Pancreas (tissue), 10 donors: ENCODE measurements at places on chromosomes 7 and 10. TPM values are rescaled to one million over a fixed set of nuclear protein-coding genes. Genes with fewer than 3 reads are reported as not detected.

GRCh38 chr10:81978238-81978637 is 103.2 kb downstream of the NRG3 start:
- no peak for DNase-seq

DNA sequence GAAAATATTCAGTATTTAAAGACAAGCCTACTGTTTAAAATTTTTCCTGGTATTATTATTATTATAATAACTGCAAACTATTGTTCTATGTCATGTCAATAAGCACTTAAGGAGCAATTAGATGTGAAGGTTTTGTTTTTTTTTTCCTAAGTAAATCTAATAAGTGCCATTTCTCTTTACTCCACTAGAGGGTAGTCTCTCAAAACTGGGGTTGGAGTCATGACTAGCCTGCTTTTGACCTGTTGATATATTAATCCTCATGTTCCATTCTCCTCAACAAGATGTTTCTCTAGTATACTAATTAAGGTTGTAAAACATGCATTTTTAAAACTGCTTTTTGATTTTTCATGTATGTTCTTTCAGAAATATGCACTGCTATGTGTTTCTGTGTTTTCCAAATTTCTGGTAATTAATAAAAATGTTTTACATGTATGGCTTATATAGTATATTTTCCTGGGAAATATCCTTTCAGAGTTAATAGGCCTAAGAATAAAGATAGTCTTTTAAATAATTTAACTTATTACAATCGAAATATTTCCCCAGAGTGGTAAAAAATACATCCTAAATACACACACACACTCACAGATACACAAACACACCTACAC is 1.0 kb upstream of the LRRN3 start:
- no peak for DNase-seq

GRCh38 chr10:122786269-122786668 is 59.4 kb downstream of the CUZD1 start:
- DNase-seq = no peak

GRCh38 chr10:8894148-8894547 is 839.7 kb downstream of the GATA3 start:
- DNase-seq = no peak

- no peak for DNase-seq
These were observed 7.9 kb upstream of the CYREN start for GRCh38 chr7:135178364-135178763.

- no peak for DNase-seq
These were observed 6.0 kb downstream of the ADCYAP1R1 start for GRCh38 chr7:31058122-31058521.

DNA sequence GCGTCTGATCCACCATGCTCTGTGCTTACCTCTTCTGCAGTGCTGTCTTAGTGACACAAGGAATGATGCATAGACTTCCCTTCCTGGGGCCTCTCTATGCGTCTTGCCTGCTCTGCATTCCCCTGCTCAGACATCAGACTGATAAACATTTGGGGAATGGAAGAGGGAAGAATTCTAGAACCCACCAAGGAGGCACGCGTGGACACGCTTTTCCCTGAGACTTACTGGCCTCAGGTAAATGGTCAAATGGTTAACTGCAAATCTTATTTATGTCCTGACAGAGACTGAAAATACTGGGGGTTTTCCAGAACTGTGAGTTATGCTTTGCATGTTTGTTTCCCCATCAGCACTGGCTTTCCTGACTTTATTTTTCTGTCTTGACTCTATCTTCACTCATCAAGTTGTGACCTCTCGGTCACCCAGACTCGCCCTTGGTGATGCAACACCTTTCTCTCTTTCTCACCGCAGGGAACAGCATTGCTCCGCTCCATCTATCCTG is 285.9 kb upstream of the FZD8 start:
- no peak for DNase-seq

- no peak for DNase-seq
These were observed 821.6 kb downstream of the GRID1 start for GRCh38 chr10:85544956-85545355.

- DNase-seq = no peak
These were observed 63.1 kb upstream of the ICA1 start for GRCh38 chr7:8325067-8325466.

DNA sequence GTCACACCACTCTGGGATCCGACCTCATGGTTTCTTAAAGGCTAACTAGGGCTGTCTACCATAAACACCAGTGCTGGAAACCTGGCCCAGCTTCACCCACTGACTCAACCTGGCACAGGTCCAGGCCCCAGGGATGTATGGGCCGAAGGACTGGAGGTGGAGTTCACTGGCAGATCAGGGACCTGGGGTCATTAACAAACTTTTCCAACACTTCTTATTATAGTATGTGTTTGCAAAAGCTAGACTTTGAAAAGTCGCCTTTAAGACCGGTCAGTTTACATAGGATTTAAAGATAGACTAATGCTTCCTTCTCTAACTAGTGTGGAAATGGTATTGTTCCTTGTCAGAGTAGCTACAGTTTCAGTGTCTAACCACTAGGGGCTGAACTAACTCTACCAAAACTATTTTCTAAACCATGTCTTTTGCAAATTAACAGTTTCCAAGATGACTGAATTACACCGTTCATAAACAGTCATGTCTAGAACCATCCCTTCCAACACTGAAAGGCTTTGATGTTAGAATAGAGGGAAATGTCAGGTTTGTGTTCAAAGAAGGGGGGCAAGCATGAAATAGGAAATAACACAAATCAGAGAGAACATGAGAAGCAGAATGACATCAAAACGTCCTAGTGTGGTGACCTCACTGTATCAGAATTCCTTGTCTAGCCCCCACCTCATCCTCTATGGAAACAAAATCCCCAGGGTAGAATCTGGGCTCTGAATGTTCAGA is 29.7 kb downstream of the STN1 start:
- peak; percentile 94 for DNase-seq

DNA sequence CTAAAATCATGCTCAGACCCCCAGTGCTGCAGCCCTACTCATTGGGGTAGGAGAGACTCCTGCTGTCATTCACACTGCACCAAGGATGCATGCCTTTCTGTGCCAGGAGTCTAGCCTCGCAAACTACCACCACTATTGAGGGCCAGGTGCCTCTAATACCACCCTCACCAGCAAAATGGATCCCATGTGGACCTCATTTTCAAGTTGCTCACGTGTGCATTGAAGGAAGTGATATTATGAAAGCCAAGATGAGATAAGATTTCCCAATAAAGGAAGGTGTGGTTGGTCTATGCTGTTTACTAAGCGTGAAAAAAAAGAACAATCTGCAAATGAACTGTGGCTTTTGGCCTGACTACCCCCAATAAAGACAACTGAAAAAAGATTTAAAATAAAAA is 7.2 kb upstream of the LAMTOR4 start:
- DNase-seq = no peak

DNA sequence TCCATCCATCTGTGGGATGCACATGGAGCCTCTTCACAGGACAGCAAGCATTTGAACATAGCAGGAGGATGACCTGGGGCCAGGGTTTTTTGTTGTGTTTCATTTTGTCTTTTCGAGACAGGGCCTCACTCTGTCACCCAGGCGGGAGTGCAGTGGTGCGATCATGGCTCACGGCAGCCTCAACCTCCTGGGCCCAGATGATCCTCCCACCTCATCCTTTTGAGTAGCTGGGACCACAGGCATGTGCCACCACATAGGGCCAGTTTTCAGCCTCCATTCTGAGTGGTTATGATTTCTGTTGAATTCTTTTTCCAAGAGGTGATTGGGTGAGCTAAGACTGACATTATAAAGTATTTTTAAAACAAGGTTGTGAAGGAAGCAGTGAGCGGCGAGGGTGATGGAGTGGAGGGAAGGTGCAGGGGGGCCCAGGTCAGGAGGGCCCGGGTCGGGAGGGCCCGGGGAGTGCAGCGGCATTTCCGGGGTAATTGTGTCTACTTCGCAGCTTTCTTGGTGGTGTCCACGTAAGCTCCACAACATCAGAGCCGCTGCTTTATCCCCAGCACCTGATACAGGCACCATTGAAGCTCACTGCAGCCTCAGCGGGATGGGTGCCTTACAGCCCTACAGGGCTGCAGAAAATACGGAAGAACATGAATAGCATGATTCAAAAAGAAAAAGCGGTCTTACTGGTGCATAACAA is 12.0 kb upstream of the LARP4B start:
- DNase-seq = no peak

GRCh38 chr7:127029823-127030222 is 222.9 kb downstream of the GRM8 start:
- no peak for DNase-seq

DNA sequence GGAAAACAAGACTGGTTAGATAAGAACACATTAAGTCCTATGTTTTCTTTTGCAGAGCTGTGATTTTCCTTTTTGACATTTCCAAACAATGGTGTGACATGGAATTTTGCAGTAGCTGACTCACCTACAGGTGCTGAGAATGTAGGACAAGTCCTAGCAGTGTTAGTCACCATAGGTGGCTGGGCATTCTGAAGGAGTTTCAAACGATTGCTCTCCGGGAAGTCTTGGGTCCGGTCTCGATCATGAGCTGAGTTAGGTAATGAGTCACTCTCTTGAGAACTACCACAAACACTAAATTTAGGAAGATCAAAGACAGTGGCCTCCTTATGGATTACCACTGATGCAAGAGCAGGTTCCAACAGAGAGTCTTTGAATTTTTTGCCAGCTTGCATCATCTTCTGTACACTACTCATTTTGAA is 3.6 kb downstream of the FIGNL1 start:
- DNase-seq = no peak

- no peak for DNase-seq
These were observed 4.2 kb downstream of the CPVL start for GRCh38 chr7:29142021-29142727.

DNA sequence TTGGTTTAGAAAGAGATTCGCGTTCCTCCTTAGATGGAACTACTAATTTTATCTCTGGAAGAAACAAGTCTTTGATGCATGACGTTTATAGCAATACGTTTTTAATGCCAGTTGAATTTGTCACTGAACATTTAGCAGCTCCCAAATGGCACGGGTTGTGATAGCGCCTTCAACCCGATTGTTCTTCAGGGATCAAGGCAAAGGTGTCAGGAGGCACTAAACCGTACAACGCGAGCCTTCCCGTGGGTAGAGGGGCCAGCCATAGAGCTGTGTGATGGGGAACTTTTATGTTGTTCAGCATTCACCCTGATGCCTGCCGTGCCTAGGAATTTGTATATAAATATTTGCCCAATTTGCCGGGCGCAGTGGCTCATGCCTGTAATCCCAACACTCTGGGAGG is 3.4 kb downstream of the GET4 start:
- peak; percentile 15 for DNase-seq

DNA sequence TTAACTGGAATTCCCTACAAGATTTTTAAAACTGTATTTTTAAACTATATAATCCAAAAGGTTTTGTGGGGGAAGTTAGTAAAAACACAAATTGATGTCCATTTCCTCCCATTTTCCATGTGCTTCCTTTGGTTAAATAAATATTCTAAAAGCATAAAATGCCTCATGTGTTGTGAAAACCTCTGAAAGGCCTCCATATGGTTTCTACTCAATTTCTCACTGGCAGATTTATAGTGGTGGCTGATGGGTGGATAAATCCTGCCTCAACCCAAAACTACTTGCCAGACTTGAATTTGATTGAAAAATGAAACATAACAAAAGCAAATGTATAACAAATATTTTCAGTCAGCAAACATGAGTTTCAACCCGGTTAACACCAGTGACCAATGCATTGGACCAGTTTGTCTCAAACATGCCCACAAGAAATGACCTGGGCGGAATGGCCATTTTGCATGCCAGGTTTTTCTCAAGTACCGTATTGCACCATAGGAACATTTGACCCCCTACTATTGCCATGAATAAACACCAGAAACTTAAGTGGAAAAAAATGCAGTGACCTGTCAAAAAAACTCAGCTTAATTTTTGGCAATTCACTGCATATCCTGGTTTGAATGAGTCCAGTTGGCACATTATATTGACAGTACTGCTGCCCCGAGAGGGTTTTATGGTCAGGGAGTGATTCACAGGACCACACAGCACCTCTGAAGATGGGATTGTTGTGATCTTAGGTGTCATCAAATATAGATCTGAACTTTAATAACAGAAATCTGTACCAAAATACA is 454.6 kb upstream of the ANKRD30A start:
- no peak for DNase-seq

- no peak for DNase-seq
These were observed 659.6 kb downstream of the CCSER2 start for GRCh38 chr10:84988011-84988410.

- DNase-seq = no peak
These were observed 21.3 kb upstream of the ZNF467 start for GRCh38 chr7:149794661-149795060.

GRCh38 chr7:56009695-56010094 is 41.5 kb downstream of the PSPH start:
- peak; percentile 74 for DNase-seq

DNA sequence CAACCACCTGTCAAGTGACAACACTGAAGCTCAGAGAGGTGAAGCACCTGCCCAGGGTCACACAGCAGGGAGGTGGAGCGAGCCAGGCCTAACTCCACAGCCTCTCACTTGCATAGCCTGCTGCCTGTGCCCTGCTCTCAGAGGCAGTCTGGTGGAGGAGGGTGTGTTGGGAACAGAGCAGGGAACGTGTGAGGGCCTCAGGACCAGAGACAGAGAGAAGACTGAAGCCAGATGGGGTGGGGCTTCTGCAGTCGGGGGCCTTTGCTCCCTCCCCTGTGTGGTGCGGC is 114.0 kb downstream of the PTPN20 start:
- no peak for DNase-seq

DNA sequence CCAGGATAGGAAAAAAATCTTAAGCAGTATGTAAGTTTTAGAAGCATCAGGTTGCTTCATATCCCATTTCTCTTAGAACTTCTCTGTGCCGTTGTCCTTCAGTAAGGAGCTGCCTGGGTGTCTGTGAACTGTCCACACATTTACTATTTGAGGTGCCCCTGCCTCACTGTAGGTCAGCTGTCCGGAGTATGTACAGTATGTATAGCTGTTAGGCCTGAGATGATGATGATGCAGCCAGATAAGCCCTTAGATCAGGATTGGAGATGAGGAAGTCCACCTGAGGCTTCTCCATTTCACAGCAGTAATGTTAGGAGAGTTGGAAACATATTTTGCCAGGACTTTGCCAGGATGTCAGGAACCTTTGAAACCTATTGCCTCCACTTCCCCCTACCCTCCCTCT is 7.7 kb downstream of the NDUFB2 start:
- no peak for DNase-seq

GRCh38 chr7:36514289-36515243 is 124.9 kb downstream of the ANLN start:
- DNase-seq = no peak

Gene PI4K2A
- 2.2 TPM for total RNA-seq

Gene ZYX
- 30.8 TPM for total RNA-seq

Gene SUN3
- not detected for total RNA-seq

Gene BMI1
- total RNA-seq = 18.5 TPM

Gene PALD1
- 2.8 TPM for total RNA-seq

Gene EVX1
- not detected for total RNA-seq

Gene GTF2IRD2
- 11.6 TPM for total RNA-seq

Gene SYT15
- 2.1 TPM for total RNA-seq

Gene MDFIC
- total RNA-seq = 12.3 TPM

Gene MKI67
- under 0.01 TPM for total RNA-seq
